ENCODE measurements at places on chromosomes 2 and 18. TPM values are rescaled to one million over a fixed set of nuclear protein-coding genes. Genes with fewer than 3 reads are reported as not detected.

DNA sequence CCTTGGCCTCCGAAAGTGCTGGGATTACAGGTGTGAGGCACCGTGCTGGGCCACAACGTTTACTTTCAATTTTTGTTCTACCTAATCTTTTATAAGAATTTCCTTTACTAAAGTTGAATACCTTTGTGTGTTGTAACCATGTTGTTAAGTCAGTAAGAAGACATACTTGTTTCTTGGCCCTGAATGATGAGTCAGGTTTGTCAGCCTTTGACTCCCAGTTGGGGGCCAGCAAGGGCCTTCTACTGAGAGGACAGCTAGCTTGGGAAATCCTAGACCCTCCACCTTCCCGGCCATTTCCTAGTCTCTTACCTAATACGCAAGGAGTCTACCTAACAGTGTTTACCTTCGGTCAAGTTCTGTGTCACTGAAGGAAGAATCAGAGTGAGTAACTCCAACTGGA, 22.7 kb downstream of the MTHFD2 start:
- H3K4me3 ChIP-seq: no peak overlapping the region
- H3K4me1 ChIP-seq: no peaks in the 10 kb centered on the region
- H3K27ac ChIP-seq: no peak overlapping the region
- no peak for DNase-seq
- H3K27me3 ChIP-seq: no peaks in the 10 kb centered on the region

- H3K4me1 ChIP-seq: no peaks in the 10 kb centered on the region
- no peaks in the 10 kb centered on the region for H3K36me3 ChIP-seq
- H3K27me3 ChIP-seq: no peaks in the 10 kb centered on the region
- DNase-seq: no peak
These were observed 602.6 kb upstream of the VRK2 start for GRCh38 chr2:57443973-57444521.

- no peaks in the 10 kb centered on the region for H3K36me3 ChIP-seq
- H3K4me1 ChIP-seq: peaks cover 9% of the 10 kb centered on the region
- H3K4me3 ChIP-seq: no peak overlapping the region
- DNase-seq: no peak
- no peaks in the 10 kb centered on the region for H3K27me3 ChIP-seq
These were observed 47.7 kb downstream of the BOD1L2 start for GRCh38 chr18:57194622-57195021.

- no peaks in the 10 kb centered on the region for H3K4me1 ChIP-seq
- no peaks in the 10 kb centered on the region for H3K36me3 ChIP-seq
- no peaks in the 10 kb centered on the region for H3K27me3 ChIP-seq
These were observed 197.8 kb downstream of the RDH14 start for GRCh38 chr2:18362696-18363095.

Gene CD8A
- polyA plus RNA-seq: 0.90 TPM

All from liver (tissue), 10 donors.